GM06990 (cell line): ENCODE measurements at places on chromosomes 7 and 10.

DNA sequence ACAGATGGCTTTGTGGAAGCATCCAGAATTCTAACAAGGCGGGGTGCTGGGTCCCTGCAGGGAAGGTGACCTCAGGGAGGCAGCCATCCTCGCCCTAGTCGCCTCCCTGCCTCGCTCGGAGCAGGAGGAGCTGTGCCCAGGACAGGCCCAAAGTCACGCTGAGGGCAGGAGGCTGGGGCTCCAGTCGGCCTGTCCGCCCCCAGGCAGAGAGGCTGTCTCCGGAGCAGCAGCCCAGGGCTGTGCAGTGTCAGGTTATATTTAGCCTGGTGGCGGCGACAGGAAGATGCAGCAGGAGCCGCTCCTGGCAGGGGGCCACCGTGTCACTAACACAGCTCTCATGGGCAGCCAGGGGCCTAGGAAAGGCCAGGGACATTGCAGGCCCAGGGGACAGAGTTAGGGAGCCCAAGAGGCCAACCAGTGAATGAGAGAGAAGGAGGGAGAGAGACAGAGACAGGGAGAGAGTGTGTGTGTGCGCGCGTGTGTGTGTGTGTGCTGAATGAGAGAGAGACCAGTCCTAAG lies 13.5 kb downstream of the KCNH2 start:
- DNase-seq: no peak

- DNase-seq: no peak
Observed at GRCh38 chr7:38630720-38631673, at the start of gene AMPH. AMPH (minus strand) TSS chr7:38631373; CDS start chr7:38631351, 22 bp downstream.

DNA sequence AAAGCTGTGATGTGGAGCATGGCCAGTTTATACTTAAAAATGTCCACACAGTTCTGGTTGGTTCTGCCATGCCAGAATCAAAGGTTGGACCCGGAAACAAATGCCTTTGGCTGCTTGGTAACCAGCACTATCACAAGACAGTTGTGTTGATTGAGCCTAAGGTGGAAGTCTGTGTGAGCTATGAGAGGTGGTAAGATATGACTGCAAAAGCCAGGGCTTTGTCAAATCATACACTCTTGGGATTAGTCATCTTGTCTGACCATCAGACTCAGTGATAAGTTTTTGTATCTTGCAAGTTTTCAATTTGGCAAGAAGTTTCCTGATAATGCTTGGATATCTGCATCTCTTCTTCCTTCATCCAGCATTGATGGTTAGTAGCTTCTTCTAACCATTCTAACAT lies 35.5 kb downstream of the GPR141 start:
- DNase-seq: peak; percentile 20

DNA sequence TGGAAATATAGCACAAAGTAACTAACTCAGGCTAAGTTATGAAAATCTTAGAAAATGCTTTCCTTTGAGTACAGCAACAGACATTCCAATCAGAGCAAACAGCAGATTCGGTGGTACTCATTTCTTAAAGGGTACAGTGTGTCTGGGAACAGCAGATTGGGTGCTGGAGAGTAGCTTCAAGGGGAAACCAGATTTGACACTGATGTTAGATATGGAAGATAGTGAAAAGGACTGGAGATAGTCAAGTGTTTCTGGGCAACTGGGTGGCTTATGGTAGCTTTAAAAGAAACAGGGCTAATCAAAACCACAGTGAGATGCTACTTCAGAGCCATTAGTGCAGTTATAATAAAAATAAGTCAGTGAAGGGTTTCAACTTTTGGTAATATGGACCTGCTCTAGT lies 12.1 kb upstream of the UMAD1 start:
- DNase-seq: no peak

- DNase-seq: peak; percentile 41
Observed at GRCh38 chr7:30238721-30239441, 45.5 kb upstream of the ZNRF2 start.

GRCh38 chr7:115230882-115231571 lies 309.1 kb downstream of the MDFIC start:
- DNase-seq: no peak

GRCh38 chr7:135208102-135208793 lies 3.1 kb downstream of the WDR91 start:
- DNase-seq: no peak

GRCh38 chr7:124918662-124919061 lies 11.0 kb downstream of the POT1 start:
- DNase-seq: peak; percentile 31

- DNase-seq: no peak
Observed at GRCh38 chr7:43785420-43785819, 26.9 kb downstream of the BLVRA start.

DNA sequence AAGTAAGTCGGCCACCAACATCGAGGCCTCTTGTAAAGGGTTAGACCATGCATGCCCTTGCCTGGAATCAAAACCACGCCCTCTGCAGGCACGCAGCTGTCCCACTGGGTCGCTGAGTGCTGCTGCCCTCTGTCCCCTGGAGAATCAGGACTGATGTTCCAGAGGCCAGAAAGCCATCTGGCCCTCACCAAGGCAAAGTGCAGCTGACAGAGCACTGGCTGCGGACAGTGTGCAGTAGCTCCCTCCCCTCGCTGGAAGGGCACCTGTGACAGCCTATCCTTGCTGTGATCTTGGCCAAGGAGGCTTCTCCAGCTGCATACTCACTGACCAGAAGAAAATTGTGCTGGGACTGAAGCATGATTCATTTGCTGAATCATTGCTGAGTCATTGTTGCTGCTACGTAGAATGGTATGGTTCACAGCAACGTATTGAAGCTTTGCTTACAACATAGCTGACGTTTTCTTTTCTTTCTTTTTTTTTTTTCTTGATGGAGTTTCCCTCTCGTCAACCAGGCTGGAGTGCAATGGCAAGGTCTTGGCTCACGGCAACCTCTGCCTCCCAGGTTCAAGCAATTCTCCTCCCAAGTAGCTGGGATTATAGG lies 30.4 kb downstream of the DDC start:
- no peak for DNase-seq

- no peak for DNase-seq
Observed at GRCh38 chr10:97230146-97230545, 44.4 kb upstream of the SLIT1 start.

- DNase-seq: no peak
Observed at GRCh38 chr10:127046975-127047877, 142.0 kb downstream of the DOCK1 start.

GRCh38 chr10:90087197-90088023 lies 386.0 kb downstream of the KIF20B start:
- DNase-seq: peak; percentile 38

GRCh38 chr10:717458-717857 lies 28.0 kb upstream of the DIP2C start:
- no peak for DNase-seq

DNA sequence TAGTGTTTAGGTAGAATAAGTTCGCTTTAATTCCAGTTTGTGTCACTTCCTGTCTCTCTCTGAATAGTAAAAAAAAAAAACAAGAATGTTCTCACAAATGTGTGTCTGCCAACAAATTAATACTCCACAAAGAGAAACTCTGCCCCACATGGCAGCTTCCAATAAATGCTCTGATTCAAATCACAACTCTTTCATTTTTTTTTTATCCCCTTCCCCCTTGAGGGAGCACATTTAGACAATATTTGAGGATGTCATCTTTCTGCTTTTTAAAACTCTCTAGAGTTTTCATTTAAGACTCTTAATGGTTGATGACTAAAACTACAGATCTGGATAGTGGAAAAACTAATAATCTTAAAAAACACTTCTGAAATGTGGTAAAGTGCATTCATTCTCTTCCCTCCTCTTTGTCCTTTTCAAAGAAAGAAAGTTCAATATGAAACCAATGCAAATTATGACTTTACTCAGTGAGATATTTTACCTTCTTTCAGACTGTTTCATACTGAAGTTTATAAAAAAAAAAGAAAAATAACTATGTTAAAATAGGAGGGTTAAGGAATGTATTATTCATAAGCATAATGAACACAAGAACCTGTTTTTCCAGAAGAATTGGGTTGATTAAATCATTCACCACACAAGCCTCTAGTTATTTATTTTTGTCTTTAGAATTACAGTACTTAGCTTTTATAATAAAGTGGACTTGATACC lies 42.3 kb downstream of the ARID5B start:
- peak; percentile 65 for DNase-seq

DNA sequence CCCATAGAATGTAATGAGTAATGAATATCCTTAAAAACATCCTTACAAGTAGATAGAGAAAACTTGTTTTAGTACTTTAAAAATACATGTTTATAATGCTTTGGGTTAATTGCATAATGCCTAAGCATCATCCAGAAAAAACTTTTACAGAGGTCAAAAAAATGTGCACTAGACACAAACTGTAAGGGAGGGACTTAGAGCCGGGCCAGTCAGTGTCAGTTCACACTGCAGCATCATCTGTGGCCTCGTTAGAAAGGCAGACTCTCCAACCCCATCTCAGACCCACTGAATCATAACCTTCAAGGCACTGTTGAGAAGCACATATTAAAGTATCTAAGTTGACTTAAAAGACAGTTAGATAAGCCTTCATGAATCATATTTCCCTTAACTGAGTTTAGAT lies 230.1 kb upstream of the PRPS1L1 start:
- no peak for DNase-seq

DNA sequence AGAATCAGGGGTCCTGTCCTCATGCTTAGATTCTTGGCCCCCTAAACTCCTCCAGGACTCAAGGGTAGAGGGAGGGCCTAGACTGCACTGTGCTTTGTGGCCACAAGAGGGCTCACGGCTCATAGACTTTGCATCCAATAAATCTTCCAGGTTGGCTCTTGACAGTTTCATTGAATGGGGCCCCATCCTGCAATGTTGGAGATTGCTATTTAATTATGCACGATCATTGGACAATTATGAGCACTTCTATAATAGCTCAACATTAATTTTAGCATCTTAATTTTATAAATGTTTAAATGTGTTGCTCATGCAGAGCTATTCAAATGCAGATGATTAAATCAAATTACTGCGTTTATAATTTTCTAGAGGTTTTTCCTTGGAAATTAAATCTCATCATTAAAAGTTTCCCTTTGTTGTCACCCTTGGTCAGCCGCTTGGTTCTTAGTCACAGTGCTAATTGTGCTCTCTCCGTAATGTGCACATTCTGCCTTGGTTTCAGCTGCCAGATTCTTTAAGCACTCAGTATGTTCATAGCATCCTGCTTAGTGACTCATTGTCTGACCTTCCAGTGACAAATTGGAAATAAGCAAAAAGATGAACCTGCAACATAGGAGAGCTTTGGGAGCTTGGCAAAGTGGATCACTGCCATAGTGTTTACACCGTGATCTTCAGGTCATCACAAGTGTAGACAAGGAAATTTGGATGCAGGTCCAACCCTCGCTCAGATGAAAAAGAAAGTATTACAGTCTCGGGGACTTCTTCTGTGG lies 33.4 kb upstream of the PLPP4 start:
- DNase-seq: no peak

DNA sequence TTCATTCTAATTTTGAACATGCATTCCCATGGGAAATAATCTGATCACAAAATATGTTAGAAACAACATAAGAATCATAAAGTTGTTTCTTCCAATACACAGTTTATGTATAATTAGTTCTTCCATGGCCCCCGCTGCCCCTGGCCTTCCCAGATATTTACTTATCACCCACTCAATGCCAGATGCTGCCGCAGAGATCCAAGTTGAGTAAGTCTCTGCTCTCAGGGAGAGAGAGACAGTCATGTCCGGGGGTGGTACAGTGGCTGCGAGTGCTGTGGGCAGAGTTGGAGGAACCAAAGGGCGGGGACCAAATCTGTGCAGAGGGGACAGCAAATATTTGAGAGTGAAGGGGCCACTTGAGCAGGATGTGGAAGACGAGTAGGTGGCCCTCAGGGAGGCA lies 37.1 kb downstream of the COL26A1 start:
- no peak for DNase-seq

GRCh38 chr10:116169782-116170445 lies 103.1 kb downstream of the GFRA1 start:
- DNase-seq: no peak

GRCh38 chr10:37937864-37938263 lies 38.6 kb downstream of the ZNF25 start:
- DNase-seq: no peak

DNA sequence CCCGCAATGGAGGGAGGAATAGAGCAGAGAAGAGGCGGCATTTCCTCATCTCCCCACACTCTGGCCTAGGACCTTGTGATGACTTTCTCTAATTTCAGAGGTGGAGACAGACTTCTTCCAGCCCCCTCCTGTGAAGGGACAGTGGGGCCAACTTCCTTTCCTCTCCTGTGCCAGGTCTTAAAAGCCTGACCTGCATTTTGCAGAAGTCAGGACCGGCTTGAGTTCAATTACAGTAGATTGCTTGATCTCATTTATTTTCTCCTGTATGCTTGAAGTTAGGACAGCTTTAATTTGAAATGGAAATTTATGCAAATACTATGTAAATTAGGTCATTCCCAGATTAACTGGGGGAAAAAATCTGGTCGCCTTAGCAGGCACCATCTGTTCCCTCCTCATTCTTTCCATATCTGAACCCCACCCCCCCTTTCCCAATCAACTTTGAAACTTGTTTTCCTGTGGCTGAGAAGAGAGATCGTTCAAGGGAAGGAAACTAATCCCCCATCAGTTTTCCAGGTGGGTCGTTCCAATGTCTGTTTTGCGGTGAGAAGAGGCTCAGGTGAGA lies 57.1 kb downstream of the SYPL1 start:
- DNase-seq: no peak

- no peak for DNase-seq
Observed at GRCh38 chr10:88313878-88314277, 269.2 kb downstream of the RNLS start.

GRCh38 chr10:13776861-13777311 lies 190.1 kb downstream of the PRPF18 start:
- DNase-seq: no peak

DNA sequence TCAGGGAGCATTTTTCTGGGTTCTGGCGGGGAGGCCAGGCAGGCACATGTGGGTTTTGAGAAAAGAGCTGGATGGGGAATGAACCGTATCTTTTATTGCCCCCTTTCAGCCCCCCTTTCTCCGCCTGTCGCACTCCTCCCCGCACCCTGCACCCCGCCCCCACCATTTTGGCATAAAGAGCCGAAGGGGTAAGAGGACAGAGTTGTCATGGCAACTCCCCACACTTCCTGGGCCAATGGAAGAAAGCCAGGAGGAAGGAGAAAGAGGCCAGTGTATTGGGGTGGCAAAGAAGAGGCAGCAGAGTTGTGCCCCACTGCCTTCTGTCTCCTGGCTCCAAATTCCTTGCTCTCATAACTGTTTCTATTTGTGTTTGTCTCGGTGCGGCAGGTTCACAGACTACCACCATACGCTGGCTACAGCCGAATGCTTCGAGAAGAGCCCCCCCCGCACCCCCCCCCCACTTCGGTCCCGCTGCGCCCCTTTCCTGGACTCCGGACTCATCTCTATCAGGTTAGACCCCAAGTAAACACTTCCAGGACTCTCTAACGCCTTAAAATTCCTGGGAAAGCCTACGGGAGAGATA lies 3.4 kb downstream of the KCNIP2 start:
- no peak for DNase-seq

GRCh38 chr7:51276091-51276605 lies 40.5 kb downstream of the COBL start:
- no peak for DNase-seq
